ENCODE measurements at places on chromosomes 4 and X. TPM values are rescaled to one million over a fixed set of nuclear protein-coding genes. Genes with fewer than 3 reads are reported as not detected.
A peak's percentile ranks its signal among the peaks of the same experiment; 100 is the strongest.

DNA sequence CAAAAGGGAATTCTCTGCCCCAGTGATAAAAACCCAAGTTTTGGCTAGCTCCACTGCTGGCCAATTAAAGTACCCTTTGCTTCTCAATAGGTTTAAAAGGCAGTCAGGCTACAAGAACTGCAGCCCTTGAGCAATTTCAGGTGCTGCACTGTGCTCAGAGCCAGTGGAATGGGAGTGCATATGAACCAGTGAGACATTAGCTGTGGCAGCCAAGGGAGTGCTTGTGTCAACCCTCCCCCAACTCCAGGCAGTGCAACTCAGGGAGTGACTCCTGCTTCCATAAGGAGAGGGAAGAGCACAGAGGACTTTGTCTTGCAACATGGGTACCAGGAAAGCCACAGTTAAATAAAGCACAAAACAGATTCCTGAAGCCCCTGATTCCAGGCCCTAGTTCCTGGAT lies 61.6 kb upstream of the VAMP7 start:
- no peak overlapping the region for H3K27ac ChIP-seq
- DNase-seq: no peak
- no peaks in the 10 kb centered on the region for H3K4me1 ChIP-seq

GRCh38 chr4:76952656-76953582 lies 3.4 kb downstream of the SEPTIN11 start:
- no peaks in the 10 kb centered on the region for H3K27me3 ChIP-seq
- no peak overlapping the region for H3K4me3 ChIP-seq
- peaks cover 15% of the 10 kb centered on the region for H3K4me1 ChIP-seq
- DNase-seq: no peak
- H3K36me3 ChIP-seq: peaks cover 4% of the 10 kb centered on the region
- H3K27ac ChIP-seq: no peak overlapping the region

GRCh38 chrX:66021401-66021764 lies 18.5 kb downstream of the VSIG4 start:
- no peak for DNase-seq
- H3K4me3 ChIP-seq: no peak overlapping the region
- peaks cover 90% of the 10 kb centered on the region for H3K4me1 ChIP-seq
- H3K27ac ChIP-seq: peak overlapping the region; percentile 93
- no peaks in the 10 kb centered on the region for H3K27me3 ChIP-seq
- H3K36me3 ChIP-seq: peaks cover 12% of the 10 kb centered on the region

GRCh38 chrX:128464116-128464515 lies 411.9 kb upstream of the ACTRT1 start:
- no peaks in the 10 kb centered on the region for H3K27me3 ChIP-seq
- no peak overlapping the region for H3K4me3 ChIP-seq
- no peak for DNase-seq
- no peaks in the 10 kb centered on the region for H3K36me3 ChIP-seq
- no peaks in the 10 kb centered on the region for H3K4me1 ChIP-seq
- H3K27ac ChIP-seq: no peak overlapping the region

GRCh38 chr4:146485968-146486367 lies 35.8 kb downstream of the SLC10A7 start:
- DNase-seq: no peak
- H3K27me3 ChIP-seq: no peaks in the 10 kb centered on the region
- peaks cover 9% of the 10 kb centered on the region for H3K4me1 ChIP-seq
- no peak overlapping the region for H3K27ac ChIP-seq
- no peak overlapping the region for H3K4me3 ChIP-seq

GRCh38 chr4:139617702-139618490 lies 47.7 kb upstream of the MGST2 start:
- no peaks in the 10 kb centered on the region for H3K4me1 ChIP-seq
- DNase-seq: no peak
- H3K27ac ChIP-seq: no peak overlapping the region
- H3K27me3 ChIP-seq: peaks cover 4% of the 10 kb centered on the region
- no peak overlapping the region for H3K4me3 ChIP-seq

DNA sequence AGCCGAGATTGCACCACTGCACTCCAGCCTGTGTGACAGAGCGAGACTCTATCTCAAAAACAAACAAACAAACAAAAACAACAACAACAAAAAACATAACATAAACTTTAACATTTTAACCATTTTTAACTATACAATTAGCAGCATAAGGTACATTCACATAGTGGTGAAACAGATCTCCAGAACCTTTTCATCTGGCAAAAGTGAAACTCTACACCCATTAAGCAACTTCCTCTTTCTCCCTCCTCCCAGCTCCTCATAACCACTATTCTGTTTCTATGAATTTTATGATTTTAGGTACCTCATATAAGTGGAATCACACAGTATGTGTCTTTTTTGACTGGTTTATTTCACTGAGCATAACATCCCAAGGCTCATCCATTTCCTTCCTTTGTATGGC lies 103.6 kb downstream of the FAM13A start:
- no peak overlapping the region for H3K4me3 ChIP-seq
- no peak for DNase-seq
- no peaks in the 10 kb centered on the region for H3K36me3 ChIP-seq
- H3K27me3 ChIP-seq: no peaks in the 10 kb centered on the region

- H3K27me3 ChIP-seq: no peaks in the 10 kb centered on the region
- no peak overlapping the region for H3K4me3 ChIP-seq
- no peaks in the 10 kb centered on the region for H3K4me1 ChIP-seq
- H3K36me3 ChIP-seq: no peaks in the 10 kb centered on the region
- no peak overlapping the region for H3K27ac ChIP-seq
Measured at GRCh38 chr4:93897559-93897958, 69.0 kb downstream of the ATOH1 start.

GRCh38 chr4:43716721-43717395 lies 731.8 kb downstream of the KCTD8 start:
- H3K27me3 ChIP-seq: no peaks in the 10 kb centered on the region
- no peak overlapping the region for H3K4me3 ChIP-seq
- H3K27ac ChIP-seq: no peak overlapping the region
- no peaks in the 10 kb centered on the region for H3K4me1 ChIP-seq

- H3K4me3 ChIP-seq: no peak overlapping the region
- H3K27ac ChIP-seq: no peak overlapping the region
- H3K4me1 ChIP-seq: peaks cover 2% of the 10 kb centered on the region
- H3K36me3 ChIP-seq: no peaks in the 10 kb centered on the region
Measured at GRCh38 chr4:7773401-7774180, 166.1 kb downstream of the AFAP1 start.

GRCh38 chr4:177228599-177228998 lies 81.1 kb upstream of the NEIL3 start:
- H3K27ac ChIP-seq: no peak overlapping the region
- DNase-seq: no peak
- H3K4me3 ChIP-seq: no peak overlapping the region
- H3K36me3 ChIP-seq: no peaks in the 10 kb centered on the region
- H3K27me3 ChIP-seq: no peaks in the 10 kb centered on the region
- peaks cover 6% of the 10 kb centered on the region for H3K4me1 ChIP-seq

DNA sequence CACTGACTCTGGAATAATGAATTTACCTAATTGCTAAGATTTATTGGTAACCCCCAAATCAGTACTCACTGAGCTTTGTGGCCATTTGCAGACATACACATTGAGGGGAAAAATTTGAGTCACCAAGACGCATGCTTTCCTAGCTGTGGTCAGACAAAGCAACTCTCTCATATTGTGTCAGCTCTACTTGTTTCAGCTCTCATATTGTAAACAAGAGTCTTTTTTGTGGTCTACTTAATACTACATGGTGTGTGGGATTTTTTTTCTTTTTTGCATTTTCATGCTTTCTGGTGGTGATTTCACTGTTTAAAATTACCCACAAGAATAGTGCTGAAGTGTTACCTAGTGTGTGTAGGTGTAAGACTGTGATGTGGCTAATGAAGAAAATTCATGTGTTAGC lies 428.2 kb upstream of the GALNT7 start:
- H3K4me1 ChIP-seq: no peaks in the 10 kb centered on the region
- H3K27me3 ChIP-seq: no peaks in the 10 kb centered on the region
- DNase-seq: no peak
- peaks cover 2% of the 10 kb centered on the region for H3K36me3 ChIP-seq

- no peak within 1 kb of the TSS for H3K27ac ChIP-seq
- H3K4me1 ChIP-seq: no peaks in the 10 kb centered on the region
- H3K27me3 ChIP-seq: peaks cover 14% of the 10 kb centered on the region
- DNase-seq: no peak
- H3K36me3 ChIP-seq: no peaks in the 10 kb centered on the region
Measured at GRCh38 chr4:8580321-8581093, at the start of gene GPR78. TSS of gene GPR78 (plus strand) at chr4:8580392. CDS start at chr4:8580983, 591 bp downstream.

DNA sequence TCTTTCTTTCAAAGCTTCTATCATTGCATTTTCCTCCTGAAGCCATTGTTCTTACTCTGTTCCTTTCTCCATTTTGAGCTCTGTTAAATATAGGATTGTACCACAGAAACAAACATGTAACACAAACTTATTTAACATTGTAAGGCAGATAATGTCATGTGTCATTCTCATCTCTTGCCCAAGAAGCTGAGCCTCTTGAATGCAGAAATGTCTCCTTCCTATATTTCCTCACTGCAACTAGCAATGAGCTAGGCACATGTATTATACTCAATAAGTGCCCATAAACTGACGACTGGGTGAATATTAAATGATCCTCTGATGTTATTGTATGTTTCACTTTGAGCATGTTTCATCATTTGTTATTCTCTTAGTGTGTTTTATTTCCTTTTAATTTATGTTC lies 56.7 kb upstream of the SLC7A11 start:
- no peaks in the 10 kb centered on the region for H3K36me3 ChIP-seq
- no peaks in the 10 kb centered on the region for H3K27me3 ChIP-seq
- H3K27ac ChIP-seq: no peak overlapping the region
- H3K4me1 ChIP-seq: no peaks in the 10 kb centered on the region
- no peak overlapping the region for H3K4me3 ChIP-seq

DNA sequence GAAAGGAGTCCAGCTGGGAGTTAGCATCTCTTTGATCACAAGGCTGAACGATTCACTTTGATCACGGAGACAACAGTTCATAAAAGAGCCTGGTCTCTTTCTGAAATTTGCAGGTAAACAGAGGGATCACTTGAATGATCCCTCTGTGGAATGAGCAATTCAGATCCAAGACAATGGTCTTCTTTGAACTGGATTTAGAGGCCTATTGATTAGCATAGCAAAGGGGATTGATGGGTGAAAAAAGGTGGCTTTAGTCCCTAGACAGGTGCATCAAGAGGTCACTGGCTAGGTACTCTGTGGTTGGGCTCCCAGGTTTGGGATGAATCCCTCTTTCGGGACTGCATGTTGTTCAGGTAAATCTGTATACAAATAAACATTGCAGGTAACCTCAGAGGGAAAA lies 223.8 kb upstream of the TAPT1 start:
- no peaks in the 10 kb centered on the region for H3K4me1 ChIP-seq
- no peak overlapping the region for H3K27ac ChIP-seq

- no peak overlapping the region for H3K4me3 ChIP-seq
- no peaks in the 10 kb centered on the region for H3K27me3 ChIP-seq
- H3K36me3 ChIP-seq: no peaks in the 10 kb centered on the region
- H3K27ac ChIP-seq: no peak overlapping the region
- DNase-seq: no peak
Measured at GRCh38 chr4:131248314-131248713, 1900.8 kb upstream of the PCDH10 start.

- no peak overlapping the region for H3K4me3 ChIP-seq
- no peaks in the 10 kb centered on the region for H3K36me3 ChIP-seq
- DNase-seq: no peak
- no peak overlapping the region for H3K27ac ChIP-seq
- H3K4me1 ChIP-seq: no peaks in the 10 kb centered on the region
Measured at GRCh38 chrX:149453030-149453429, 52.1 kb downstream of the IDS start.

DNA sequence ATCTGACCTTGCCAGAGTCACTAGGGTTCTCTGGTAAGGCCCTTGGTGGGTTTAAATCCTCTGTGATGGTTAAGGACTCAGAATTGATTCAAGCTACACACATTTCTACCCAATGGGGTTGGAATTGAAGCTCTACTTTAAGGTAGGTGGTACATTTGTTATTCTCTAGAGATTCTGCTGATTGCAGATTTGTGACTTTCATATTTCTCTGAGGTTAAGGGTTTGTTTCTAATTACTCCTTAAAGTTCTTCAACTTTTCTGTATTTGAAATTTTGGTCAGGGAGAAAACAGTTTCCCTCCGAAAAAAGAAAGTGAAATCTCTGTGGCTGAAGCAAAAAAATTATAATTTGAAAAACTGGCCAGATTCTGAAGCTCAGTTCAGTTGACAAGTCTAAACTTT lies 25.8 kb upstream of the USP46 start:
- H3K27ac ChIP-seq: no peak overlapping the region
- H3K27me3 ChIP-seq: no peaks in the 10 kb centered on the region
- H3K4me1 ChIP-seq: no peaks in the 10 kb centered on the region
- no peak overlapping the region for H3K4me3 ChIP-seq
- no peak for DNase-seq

GRCh38 chr4:68451246-68452211 lies 4.3 kb downstream of the TMPRSS11E start:
- H3K27ac ChIP-seq: no peak overlapping the region
- no peaks in the 10 kb centered on the region for H3K36me3 ChIP-seq
- no peak for DNase-seq
- peaks cover 10% of the 10 kb centered on the region for H3K4me1 ChIP-seq

GRCh38 chrX:9848718-9849479 lies 62.7 kb downstream of the SHROOM2 start:
- no peak overlapping the region for H3K4me3 ChIP-seq
- no peaks in the 10 kb centered on the region for H3K27me3 ChIP-seq
- no peak for DNase-seq
- H3K36me3 ChIP-seq: no peaks in the 10 kb centered on the region
- H3K4me1 ChIP-seq: no peaks in the 10 kb centered on the region

GRCh38 chr4:82773057-82773456 lies 25.5 kb downstream of the SCD5 start:
- H3K27me3 ChIP-seq: peaks cover 12% of the 10 kb centered on the region
- no peak for DNase-seq
- H3K4me3 ChIP-seq: no peak overlapping the region
- H3K27ac ChIP-seq: no peak overlapping the region

- H3K27ac ChIP-seq: no peak overlapping the region
- no peaks in the 10 kb centered on the region for H3K36me3 ChIP-seq
- H3K27me3 ChIP-seq: no peaks in the 10 kb centered on the region
- H3K4me1 ChIP-seq: no peaks in the 10 kb centered on the region
- H3K4me3 ChIP-seq: no peak overlapping the region
- no peak for DNase-seq
Measured at GRCh38 chr4:97305351-97305750, 837.9 kb downstream of the STPG2 start.

GRCh38 chr4:15945516-15945915 lies 7.0 kb upstream of the FGFBP1 start:
- H3K36me3 ChIP-seq: no peaks in the 10 kb centered on the region
- H3K4me1 ChIP-seq: no peaks in the 10 kb centered on the region
- no peak for DNase-seq

DNA sequence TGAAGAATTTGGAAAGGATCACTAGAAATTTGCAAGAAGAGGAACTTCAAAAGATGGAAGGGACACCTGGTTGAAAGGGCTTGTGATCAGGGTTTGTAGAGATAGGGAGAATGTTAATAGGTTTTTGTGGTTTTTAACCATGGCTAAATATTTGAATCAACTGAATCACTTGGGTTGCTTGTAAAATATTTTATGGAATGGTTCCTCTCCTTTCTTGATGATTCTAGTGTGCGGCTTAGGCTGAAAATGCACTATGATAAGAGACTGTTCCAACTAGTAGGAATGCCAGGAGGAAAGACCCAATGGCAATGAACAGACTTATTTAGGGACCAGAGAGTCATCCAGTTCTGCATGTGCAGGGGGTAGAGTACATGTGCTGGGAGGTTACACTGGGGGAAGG lies 408.2 kb downstream of the ARHGAP24 start:
- H3K27me3 ChIP-seq: no peaks in the 10 kb centered on the region
- H3K36me3 ChIP-seq: peaks cover 16% of the 10 kb centered on the region
- H3K4me1 ChIP-seq: peaks cover 9% of the 10 kb centered on the region
- no peak for DNase-seq
- no peak overlapping the region for H3K27ac ChIP-seq

Gene USP17L11
- not detected for total RNA-seq

Gene MAGEB17
- total RNA-seq: not detected

Gene SPATA18
- 2.8 TPM for total RNA-seq

Gene GRK4
- 2.1 TPM for total RNA-seq

Gene BCORL1
- 8.0 TPM for total RNA-seq

Gene CLGN
- total RNA-seq: not detected

Gene NAP1L5
- 2.6 TPM for total RNA-seq

Measured in activated B cell treated with CpG ODN at 0.5 μM for 24 hours (primary cell).